ENCODE measurements at places on chromosomes 13 and 19.
A peak's percentile ranks its signal among the peaks of the same experiment; 100 is the strongest.

GRCh38 chr19:14440049-14440448 lies 6.9 kb downstream of the PKN1 start:
- no peak for DNase-seq

DNA sequence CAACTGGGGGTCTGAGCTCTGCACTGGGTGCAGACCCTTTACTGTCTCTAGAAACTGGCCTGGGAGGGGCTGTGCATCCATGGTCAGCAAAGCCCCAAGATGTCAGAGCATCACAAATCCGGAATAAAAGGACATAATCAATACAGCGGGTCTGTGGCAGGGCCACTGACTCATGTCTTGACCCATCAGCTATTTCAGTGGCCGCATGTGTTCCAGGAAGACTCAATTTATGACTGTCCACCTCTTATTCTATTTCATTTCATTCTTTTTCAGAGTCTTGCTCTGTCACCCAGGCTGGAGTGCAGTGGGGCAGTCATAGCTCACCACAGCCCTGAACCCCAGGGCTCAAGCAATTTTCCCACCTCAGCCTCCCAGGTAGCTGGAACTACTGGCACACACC lies 53.2 kb downstream of the PEX11G start:
- no peak for DNase-seq

DNA sequence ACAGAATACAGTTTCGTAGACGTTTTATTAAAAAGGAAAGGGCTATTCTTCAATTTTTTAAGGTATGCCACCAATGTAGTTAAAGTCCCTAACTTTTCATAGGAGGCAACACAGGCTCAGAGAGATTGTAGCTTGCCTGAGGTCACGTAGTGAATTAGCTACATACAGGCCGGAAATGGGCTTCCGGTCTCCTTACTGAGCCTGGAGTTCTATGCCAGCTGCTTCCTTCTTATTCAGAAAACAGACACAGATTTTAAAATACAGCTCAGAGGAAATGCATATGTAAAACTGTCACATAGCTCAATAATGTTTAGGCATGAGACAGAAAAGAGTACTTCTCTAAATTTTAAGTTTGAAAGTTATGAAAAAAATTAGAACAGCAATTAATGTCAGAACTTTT lies 85.4 kb upstream of the TUBA3C start:
- no peak for DNase-seq

DNA sequence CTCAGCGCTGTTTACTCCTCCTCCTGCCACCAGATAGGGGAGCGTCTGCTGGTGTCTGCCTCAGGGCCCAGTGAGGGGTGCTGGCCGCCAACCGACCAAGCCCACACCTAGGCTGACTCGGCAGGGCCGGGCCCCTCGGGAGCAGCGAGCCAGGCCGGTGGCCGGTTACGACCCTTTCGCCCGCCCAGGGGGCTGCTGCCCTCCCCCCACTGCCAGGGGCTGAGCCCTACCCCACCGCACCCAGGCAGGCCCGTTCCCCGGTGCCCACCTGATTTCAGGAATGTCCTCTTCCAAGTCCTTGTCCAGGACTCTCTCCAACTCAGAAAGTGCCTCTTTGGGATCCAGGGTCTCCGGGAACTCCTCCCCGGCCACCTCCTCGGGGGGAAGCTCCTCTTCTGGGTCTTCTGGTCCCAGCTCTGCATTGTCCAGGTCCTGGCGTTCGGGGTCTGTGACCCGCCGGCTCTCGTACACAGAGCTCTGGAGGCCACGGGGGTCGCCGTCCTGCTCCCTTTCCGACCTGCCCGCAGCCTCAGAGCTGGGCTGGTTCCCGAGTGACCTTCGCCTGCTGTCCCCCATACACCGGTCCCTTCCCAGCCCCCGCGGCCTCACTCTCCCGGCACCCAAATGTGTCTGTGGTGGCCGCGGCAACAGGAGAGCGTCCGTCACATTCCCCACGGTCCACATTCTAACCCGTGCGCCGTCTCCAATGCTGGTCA lies 31.0 kb upstream of the MIER2 start:
- no peak for DNase-seq

- no peak for DNase-seq
Observed at GRCh38 chr13:98921786-98922185, 56.1 kb downstream of the DOCK9 start.

- no peak for DNase-seq
Observed at GRCh38 chr13:26716984-26717383, 43.6 kb downstream of the GPR12 start.

- DNase-seq = peak; percentile 85
Observed at GRCh38 chr19:47122359-47123335, 8.0 kb upstream of the SAE1 start.

GRCh38 chr13:75896271-75896670 lies 260.1 kb downstream of the LMO7 start:
- DNase-seq = no peak

DNA sequence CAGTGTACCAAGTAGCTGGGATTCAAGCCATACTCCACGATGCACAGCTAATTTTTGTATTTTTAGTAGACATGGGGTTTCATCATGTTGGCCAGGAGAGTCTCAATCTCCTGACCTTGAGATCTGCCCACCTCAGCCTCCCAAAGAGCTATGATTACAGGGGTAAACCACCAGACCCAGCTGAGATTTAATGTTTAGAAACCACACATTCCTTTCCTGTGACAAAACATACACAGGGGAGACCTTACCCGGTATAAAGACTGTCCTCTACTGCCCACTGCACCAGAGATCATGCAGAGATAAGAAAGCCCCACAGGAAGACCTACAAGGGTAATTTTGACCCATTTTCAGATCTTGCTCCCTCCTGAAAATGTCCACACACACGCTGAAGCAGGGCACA lies 22.8 kb upstream of the ZNF83 start:
- peak; percentile 70 for DNase-seq

- DNase-seq = no peak
Observed at GRCh38 chr13:60162096-60162495, 1.6 kb downstream of the DIAPH3 start.

DNA sequence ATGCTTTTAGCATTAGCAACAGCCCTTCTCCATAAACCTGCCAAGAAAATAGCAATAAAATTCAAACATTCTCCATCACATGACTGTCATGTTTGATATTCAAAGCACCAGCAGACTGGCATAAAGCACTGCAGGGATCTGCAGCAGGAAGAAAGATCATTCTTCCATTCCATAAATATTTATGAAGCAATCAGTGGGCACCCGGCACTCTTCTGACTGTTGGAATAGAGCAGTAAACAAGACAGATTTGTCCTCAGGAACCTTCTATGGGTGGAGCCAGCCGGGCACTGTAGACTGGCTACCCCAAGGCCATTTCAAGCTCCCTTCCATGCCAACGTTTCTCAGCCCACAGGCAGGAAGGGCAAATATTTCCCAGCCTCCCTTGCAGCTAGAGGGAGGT lies 25.5 kb downstream of the PLA2G4C start:
- no peak for DNase-seq

DNA sequence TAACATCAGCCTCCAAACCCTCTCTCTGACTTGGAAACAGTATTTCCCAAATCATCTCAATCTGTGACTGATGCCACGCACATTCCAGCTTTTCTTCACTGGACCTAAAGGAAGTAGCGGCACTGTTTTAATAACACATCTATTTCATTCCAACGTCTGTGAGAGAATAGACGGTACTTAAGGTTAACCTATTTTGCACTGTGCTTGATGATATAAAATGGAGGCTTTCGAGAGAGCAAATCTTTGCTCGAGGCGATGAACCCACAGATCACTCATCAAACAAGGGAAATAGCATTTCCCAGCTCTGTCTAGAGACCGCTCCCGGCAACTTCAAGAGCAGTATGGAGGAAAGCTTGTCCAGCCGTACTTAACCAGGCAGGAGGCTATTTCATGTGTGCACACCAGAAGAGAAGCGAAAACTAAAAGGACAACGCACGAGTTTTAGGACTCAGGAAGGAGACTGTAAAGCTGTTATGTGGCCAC lies 2.9 kb downstream of the UBL3 start:
- peak; percentile 85 for DNase-seq

DNA sequence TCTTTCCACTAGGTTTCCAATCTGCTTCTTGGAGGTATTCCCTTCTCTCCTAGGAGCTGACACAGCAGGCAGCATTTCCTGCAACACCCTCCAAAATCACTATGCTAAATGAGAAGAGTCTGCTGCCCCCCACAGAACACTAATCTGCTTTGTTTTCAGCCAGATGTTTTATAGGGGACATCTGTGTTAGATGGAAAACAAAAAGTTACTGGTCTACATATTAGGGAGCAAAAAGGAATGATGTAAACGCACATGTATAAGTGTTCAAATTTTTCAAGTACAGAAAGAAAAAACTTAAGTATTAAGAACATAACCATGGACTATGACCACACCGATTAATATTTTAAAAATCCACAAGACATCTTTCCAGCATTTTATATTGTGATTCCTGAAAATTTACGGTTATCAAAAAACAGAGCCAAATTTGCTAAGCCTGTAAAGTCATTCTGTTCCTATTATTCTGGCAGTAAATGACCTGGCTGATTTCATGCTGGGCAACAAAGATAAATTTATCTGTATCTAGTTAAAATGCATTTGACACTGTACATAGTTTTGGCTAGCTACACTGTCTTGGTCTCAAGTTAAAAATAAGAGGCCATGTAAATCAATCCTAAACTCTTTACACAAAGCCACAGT lies 63.3 kb downstream of the DCLK1 start:
- DNase-seq = no peak

GRCh38 chr19:39158646-39159260 lies 33.2 kb downstream of the PAK4 start:
- DNase-seq = no peak

GRCh38 chr13:87820241-87820640 lies 149.1 kb downstream of the SLITRK5 start:
- DNase-seq = no peak

GRCh38 chr13:72774019-72774418 lies 7.7 kb downstream of the DIS3 start:
- DNase-seq = no peak

GRCh38 chr19:18647371-18647767 lies 10.5 kb downstream of the KLHL26 start:
- DNase-seq = no peak

GRCh38 chr19:7199613-7200533 lies 94.3 kb downstream of the INSR start:
- peak; percentile 20 for DNase-seq

GRCh38 chr19:17803264-17803896 lies 8.4 kb downstream of the B3GNT3 start:
- DNase-seq = no peak

GRCh38 chr19:35107545-35107944 lies 8.1 kb upstream of the FXYD3 start:
- peak; percentile 43 for DNase-seq

DNA sequence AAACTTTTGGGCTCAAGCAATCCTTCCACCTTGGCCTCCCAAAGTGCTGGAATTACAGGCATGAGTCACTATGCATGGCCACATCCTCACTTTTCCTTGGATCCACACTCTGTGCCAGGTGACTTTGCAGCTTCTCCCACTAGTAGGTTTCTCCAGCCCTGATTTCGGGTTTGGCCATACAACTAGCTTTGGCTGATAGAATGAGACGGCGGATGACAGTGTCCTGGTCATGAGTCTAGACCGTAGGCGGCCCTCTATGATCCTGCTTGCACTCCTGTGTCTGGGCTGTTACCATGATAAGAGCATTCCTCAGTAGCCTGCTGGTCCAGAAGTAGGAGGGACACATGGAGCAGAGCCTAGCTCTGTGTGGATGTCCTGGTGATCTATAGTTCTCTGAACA lies 112.5 kb upstream of the KL start:
- no peak for DNase-seq

- DNase-seq = peak; percentile 58
Observed at GRCh38 chr19:45528149-45528743, 21.0 kb downstream of the VASP start.

- DNase-seq = no peak
Observed at GRCh38 chr13:92677571-92677970, 549.0 kb upstream of the GPC6 start.

GRCh38 chr13:99004978-99005377 lies 27.1 kb upstream of the DOCK9 start:
- DNase-seq = no peak

- DNase-seq = no peak
Observed at GRCh38 chr19:16205205-16206045, 7.7 kb downstream of the AP1M1 start.

- no peak for DNase-seq
Observed at GRCh38 chr13:40186041-40186440, 480.4 kb downstream of the FOXO1 start.

GRCh38 chr13:65679240-65679639 lies 1550.9 kb downstream of the PCDH9 start:
- DNase-seq = peak; percentile 7

GRCh38 chr13:99911965-99912566 lies 59.5 kb downstream of the ZIC5 start:
- DNase-seq = no peak

- peak; percentile 87 for DNase-seq
Observed at GRCh38 chr13:23558675-23559536, 11.3 kb upstream of the TNFRSF19 start.

DNA sequence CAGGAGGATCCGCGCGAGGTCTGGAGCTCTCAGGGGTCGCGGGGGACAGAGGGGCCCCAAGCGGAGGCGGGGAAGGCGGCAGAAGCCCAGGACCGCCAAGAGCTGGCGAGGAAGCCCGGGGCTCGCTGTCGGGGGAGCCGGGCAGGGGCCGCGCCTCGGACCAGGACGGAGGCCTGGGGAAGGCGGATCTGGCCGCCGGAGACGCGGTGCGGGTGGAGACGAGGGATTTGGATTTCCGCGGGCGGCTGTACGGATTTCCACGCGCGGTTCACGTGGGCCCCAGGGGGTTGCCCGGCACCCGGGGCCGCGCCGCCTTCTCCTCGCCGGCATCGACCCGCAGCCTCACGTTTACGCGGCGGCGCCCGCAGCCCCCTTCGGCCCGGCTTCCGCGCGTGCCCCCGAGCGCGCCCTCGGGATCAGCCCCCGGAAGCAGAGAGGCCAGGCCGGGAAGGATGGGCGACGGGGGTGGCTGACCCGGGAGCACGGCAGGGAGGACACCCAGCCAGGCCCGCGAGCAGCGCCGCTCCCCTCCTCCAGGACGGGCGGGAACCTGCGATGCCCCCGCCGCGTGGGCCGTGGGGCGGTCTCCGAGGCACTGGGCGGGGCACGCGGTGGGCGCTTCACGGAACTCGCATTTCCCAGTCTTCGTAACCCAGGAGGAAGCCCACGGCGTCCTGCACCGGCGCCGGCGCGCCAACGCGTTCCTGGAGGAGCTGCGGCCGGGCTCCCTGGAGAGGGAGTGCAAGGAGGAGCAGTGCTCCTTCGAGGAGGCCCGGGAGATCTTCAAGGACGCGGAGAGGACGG lies 4.7 kb downstream of the F7 start:
- no peak for DNase-seq

Data from ELR (cell line).